Epithelial cell of proximal tubule (primary cell): ENCODE measurements at places on chromosomes 7 and 10. TPM values are rescaled to one million over a fixed set of nuclear protein-coding genes. Genes with fewer than 3 reads are reported as not detected.

ZNF425 gene
- 0.69 and 0.87 TPM in 2 replicates for total RNA-seq

OR2A7 gene
- 2.0 and 8.0 TPM in 2 replicates for total RNA-seq

ASZ1 gene
- total RNA-seq = not detected in 2 replicates

LIPF gene
- not detected in 2 replicates for total RNA-seq

CYP2C19 gene
- not detected in 2 replicates for total RNA-seq

PNLIPRP2 gene
- total RNA-seq = not detected in 2 replicates

ANXA8 gene
- total RNA-seq = 1.4 and 6.0 TPM in 2 replicates

EPHB6 gene
- total RNA-seq = 0.75 and 3.3 TPM in 2 replicates

PAPOLB gene
- total RNA-seq = 0.07 TPM in 1 of 2 replicates, not detected in the other

TET1 gene
- 0.52 and 1.0 TPM in 2 replicates for total RNA-seq

OR6B1 gene
- not detected in 2 replicates for total RNA-seq

ELAPOR2 gene
- 1.9 and 3.4 TPM in 2 replicates for total RNA-seq

SORCS1 gene
- 0.06 TPM in 1 of 2 replicates, not detected in the other for total RNA-seq

PCLO gene
- 0.58 TPM in 2 replicates for total RNA-seq

UCMA gene
- not detected in 2 replicates for total RNA-seq

GPR15LG gene
- total RNA-seq = 1.0 TPM in 1 of 2 replicates, not detected in the other

SRRM3 gene
- total RNA-seq = 0.07 TPM in 1 of 2 replicates, not detected in the other

GRM8 gene
- not detected in 2 replicates for total RNA-seq

EBF3 gene
- total RNA-seq = not detected in 2 replicates

GATA3 gene
- total RNA-seq = 3.2 and 3.7 TPM in 2 replicates

DNA sequence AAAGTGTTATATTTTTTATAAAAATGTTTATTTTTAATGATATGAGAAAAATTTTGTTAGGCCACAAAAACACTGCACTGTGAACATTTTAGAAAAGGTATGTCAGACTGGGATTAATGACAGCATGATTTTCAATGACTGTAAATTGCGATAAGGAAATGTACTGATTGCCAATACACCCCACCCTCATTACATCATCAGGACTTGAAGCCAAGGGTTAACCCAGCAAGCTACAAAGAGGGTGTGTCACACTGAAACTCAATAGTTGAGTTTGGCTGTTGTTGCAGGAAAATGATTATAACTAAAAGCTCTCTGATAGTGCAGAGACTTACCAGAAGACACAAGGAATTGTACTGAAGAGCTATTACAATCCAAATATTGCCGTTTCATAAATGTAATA is 64.8 kb upstream of the CAPZA2 start:
- no peak for DNase-seq

GRCh38 chr10:89032141-89032891 is 41.7 kb downstream of the FAS start:
- DNase-seq = peak; percentile 87

- peak; percentile 74 for DNase-seq
Measured at GRCh38 chr7:26321435-26321834, 29.8 kb downstream of the SNX10 start.

DNA sequence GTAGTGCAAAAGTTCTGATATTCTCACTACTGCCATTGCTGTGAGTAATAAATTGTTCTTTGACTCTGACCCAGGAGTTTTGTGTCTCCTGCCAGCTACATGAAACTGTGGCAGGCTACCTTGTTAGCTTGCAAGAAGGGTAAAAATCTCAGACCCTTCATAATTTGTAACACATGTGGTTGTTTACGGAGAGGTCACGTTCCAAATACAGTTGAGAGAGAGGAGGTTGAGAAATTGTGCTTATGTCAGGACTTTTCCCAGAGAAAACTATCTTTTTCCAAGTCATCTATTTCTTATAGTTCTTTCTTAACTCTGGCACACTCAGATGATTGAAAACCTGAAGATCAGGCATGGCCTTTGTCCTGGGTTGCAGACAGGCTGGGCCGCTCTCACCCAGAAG is 114.4 kb upstream of the SVIL start:
- no peak for DNase-seq

DNA sequence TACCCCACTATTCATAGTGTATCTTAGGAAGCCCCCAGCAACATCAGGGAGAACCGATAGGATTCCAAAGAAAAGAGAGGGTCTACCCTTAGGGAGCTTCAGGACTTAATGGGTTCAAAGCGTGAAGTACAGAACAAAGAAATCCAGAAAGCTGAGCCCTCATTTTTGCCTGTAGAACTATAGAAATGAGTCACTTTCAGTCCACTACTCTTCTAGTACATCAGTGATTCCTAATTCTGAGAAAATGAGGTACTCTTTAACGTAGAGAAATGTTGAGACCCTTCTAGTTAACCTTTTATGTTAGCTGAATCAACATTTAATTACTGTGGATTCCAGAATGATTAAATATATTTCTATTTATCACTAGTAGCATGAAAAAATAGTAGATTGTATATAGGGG is 1.8 kb downstream of the TDRD1 start:
- no peak for DNase-seq

- no peak for DNase-seq
Measured at GRCh38 chr10:14602807-14603533, 171.7 kb downstream of the FAM107B start.

DNA sequence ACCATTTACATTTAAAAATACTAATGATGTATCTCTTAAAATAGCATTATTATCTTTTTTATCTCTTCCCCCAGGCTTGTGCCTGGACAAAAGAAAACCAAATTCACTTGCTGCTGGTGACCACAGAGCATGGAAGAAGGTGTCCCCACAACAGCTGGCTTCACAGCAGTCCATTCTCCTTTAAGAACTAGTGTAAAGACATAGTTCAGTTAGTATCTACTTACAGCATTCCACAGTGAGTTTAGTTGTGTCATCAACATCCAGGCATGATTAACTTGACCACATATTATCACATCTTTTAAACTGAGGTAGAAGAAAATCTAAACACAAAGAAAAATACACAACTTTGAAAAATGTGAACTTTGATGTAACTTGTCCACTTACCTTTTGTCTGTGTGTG is 55.0 kb downstream of the LRRC17 start:
- peak; percentile 23 for DNase-seq

DNA sequence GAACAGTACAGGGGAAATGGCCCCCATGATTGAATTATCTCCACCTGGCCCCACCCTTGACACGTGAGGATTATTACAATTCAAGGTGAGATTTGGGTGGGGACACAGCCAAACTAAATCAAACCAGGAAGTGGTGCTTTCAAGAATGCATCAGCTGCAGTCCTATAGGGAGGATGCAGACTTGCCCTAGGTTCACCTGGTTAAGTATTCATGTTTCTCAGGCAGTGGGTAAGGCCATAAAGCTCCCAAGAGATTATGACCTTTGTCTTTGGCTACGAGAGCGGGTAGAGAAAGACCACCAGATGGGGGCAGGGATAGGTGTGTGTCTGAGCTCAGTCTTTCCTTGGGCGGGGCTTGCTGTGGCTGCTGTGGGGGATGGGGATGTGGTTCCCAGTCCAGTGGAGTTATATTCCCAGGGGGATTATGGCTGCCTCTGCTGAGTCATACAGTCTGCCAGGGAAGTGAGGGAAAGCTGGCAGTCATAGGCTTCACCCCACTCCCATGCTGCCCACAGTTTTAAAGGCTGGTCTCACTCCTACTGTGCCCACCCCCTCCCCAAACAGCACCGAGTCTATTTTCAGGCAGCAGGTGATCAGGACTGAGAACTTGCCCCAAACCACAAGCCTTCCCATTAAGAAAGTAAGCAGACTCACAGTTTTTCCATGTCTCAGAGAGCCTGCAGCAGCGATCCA is 8.4 kb upstream of the R3HCC1L start:
- DNase-seq = no peak

DNA sequence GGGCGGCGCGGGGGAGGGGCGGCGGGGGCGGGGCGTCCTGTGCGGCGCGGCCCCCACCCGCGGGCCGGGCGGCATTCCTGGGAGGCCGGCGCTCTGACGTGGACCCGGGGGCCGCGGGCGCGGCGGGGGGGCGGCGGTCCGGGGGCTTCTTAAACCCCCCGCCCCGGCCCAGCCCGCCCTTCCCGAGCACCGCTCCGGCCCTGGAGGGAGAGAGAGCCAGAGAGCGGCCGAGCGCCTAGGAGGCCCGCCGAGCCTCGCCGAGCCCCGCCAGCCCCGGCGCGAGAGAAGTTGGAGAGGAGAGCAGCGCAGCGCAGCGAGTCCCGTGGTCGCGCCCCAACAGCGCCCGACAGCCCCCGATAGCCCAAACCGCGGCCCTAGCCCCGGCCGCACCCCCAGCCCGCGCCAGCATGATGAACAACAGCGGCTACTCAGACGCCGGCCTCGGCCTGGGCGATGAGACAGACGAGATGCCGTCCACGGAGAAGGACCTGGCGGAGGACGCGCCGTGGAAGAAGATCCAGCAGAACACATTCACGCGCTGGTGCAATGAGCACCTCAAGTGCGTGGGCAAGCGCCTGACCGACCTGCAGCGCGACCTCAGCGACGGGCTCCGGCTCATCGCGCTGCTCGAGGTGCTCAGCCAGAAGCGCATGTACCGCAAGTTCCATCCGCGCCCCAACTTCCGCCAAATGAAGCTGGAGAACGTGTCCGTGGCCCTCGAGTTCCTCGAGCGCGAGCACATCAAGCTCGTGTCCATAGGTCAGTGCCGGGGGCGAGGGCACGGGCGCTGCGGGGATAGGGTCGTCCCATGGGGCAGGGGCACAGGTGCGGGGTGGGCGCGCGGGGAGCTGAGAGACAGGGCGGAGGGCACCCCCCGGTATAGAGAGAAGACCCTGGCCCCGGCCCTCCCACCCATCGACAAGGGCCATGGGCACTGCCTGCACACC is at the start of gene FLNC:
Gene FLNC (plus strand): TSS at position 176 of the 947 bp plus-strand sequence. CDS start 232 bp downstream, at position 408.
- DNase-seq = no peak

- DNase-seq = no peak
Measured at GRCh38 chr10:119383174-119383856, 159.2 kb downstream of the RGS10 start.

DNA sequence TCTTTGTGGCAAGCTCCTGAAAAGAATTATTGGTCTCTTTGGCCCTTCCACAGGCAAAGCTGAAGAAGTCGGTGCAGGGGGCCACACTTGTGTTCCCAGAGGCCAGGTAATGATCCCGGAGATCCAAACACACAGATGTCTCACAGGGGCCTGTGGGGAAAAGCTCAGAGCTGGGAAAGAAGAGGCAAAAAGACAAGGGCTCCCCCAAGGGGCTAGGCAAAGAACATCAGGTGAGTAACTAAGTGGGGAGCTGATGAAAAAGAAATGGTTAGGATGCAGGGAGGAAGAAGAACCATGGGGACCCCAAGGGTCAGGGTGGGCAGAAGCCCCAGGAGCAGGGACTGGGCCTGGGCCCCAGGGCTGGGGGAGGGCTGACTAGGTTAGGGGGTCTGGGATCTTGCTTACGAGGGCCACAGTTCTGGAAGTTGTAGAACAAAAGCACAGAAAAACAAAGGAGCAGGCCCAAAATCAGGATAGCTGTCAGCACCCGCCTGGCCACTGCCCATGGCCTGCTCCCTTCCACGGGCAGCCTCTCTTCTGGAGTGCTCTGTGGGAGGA is 1.1 kb downstream of the KEL start:
- DNase-seq = no peak

- DNase-seq = no peak
Measured at GRCh38 chr10:7407368-7408290, 3.2 kb downstream of the SFMBT2 start.

- no peak for DNase-seq
Measured at GRCh38 chr7:37729181-37729580, 45.6 kb downstream of the GPR141 start.

GRCh38 chr10:69382382-69383117 is 34.2 kb downstream of the TACR2 start:
- peak; percentile 63 for DNase-seq

DNA sequence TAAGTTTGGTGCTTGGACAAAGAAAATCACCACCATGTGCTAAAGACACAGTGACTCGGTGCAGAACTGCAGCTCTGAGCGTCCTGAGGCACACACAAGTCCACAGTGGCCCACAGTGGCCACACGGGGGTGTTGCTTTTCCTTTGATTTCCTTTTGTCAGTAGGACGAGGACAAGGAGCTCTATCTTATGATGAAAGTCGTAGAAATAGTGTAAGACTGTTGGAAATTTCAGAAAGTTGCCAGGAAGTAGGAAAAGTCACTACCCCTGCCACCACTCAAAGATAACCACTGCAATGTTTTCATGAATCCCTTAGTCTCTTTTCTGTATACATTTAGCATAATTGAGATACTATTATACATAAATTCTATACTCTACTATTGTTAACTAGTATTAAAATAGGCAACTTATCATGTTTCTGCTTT is 146.0 kb downstream of the TNS3 start:
- no peak for DNase-seq

DNA sequence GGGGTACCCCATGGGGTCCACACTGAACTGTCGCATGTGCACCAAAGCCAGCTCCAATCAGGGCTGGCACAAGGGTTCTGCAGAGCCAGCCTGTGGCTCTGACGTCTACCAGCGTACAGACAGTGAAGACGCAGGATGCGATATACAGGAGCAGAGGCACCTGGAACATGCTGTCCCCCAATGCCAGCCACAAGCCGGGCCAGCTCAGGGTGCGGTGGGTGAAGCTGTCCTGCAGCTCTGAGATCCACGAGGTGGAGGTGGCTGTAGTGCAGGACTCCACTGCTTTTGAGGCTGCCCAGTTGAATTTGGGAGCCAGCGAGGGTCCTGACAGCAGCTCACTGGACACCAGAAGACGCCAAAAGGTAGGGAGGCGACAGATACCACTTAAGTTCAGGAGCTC is 111.3 kb upstream of the PDSS1 start:
- no peak for DNase-seq

GRCh38 chr7:27946351-27946750 is 206.4 kb downstream of the TAX1BP1 start:
- DNase-seq = no peak

- peak; percentile 15 for DNase-seq
Measured at GRCh38 chr10:61284222-61284890, 168.8 kb downstream of the TMEM26 start.

GRCh38 chr7:44235582-44236332 is 35.0 kb downstream of the YKT6 start:
- DNase-seq = no peak

- DNase-seq = no peak
Measured at GRCh38 chr7:105454921-105455320, 66.2 kb upstream of the SRPK2 start.

DNA sequence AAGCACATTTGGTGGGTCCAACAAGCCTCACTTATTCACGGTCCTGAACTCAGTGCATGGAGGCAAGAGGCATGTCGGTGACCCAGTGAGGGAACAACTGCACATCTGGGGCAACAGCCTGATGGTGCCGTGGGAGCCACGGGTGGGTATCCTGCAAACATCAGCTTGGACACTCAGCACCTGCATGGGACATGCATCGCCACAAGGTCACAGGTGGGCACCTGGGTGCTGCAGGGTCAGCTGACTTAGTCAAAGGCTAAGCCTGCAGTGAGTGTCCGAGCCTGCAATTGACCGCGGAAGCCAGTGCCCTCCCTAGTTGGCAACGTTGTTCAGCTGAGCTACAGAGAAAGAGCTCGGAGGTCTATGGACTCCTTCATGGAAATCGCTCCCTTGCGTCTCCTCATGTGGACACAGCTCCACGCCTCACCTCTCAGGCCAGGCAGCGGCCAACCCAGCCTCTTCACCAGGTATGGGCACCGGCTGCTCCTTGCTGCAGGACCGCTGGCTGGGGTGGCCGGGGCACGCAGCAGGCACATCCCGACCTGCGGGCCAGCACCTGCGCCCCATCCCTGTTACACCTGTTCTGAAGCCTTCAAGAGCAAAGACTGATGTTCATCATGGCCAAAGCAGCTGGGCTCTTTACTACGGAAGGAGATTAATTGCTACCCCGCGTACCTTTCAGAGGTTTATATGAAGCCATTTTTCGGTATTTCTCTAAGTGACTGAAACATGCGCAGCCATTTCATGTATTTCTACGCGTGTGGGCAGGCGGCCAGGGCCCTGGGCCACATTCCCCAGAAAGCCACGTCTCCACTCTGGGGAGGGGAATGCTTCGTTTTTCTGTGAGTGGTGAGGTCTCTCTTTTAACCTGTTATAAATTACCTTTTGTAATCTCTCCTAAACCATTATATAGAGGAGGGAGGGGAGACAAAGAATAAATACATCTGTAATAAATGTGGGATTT is 380.7 kb downstream of the DNAJB6 start:
- no peak for DNase-seq
